Natural killer cell treated with Interleukin-12 subunit alpha and Interleukin-12 subunit beta and Interleukin-15 and Interleukin-18, amount 100 ng/mL, for 72 hours (primary cell): ENCODE measurements at places on chromosomes 1 and 21. TPM values are rescaled to one million over a fixed set of nuclear protein-coding genes. Genes with fewer than 3 reads are reported as not detected.
A peak's percentile ranks its signal among the peaks of the same experiment; 100 is the strongest.

The PPIE gene
- 61.2 TPM for total RNA-seq

The FALEC gene
- total RNA-seq: not detected

- H3K4me3 ChIP-seq: no peak overlapping the region
- no peak overlapping the region for H3K27ac ChIP-seq
- peaks cover 5% of the 10 kb centered on the region for H3K27me3 ChIP-seq
- DNase-seq: no peak
- no peaks in the 10 kb centered on the region for H3K36me3 ChIP-seq
- H3K4me1 ChIP-seq: no peaks in the 10 kb centered on the region
Measured at GRCh38 chr1:166139735-166140134, 27.1 kb downstream of the FAM78B start.

GRCh38 chr1:234932511-234933430 lies 195.9 kb downstream of the TOMM20 start:
- H3K27ac ChIP-seq: peak overlapping the region; percentile 76
- peaks cover 42% of the 10 kb centered on the region for H3K4me1 ChIP-seq
- no peaks in the 10 kb centered on the region for H3K36me3 ChIP-seq
- DNase-seq: no peak
- H3K27me3 ChIP-seq: no peaks in the 10 kb centered on the region

The TBCE gene
- total RNA-seq: 40.9 TPM

GRCh38 chr1:229945795-229946194 lies 121.2 kb upstream of the GALNT2 start:
- H3K36me3 ChIP-seq: no peaks in the 10 kb centered on the region
- H3K4me3 ChIP-seq: no peak overlapping the region
- no peaks in the 10 kb centered on the region for H3K4me1 ChIP-seq

DNA sequence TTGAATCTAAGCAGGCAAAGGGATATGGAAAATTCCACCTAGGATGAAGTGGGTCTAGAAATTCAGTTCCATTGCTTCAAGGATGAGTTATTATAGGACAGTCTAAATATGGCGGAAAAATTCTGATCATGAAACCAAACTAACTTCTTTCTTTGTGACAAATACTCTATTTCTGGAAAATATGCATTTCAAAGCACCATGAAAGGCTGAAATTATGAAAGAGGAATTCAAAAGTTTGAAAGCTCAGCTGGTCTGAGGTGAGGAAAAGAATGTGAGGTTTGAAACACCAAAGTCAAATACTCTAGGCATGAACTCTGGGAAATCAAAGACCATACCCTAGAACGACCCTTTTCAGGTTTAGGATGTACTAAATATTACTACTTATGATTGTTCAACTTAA lies 36.4 kb upstream of the COL11A1 start:
- DNase-seq: no peak
- H3K4me1 ChIP-seq: no peaks in the 10 kb centered on the region
- H3K27ac ChIP-seq: no peak overlapping the region

The CD101 gene
- total RNA-seq: 2.3 TPM

The FCGR1A gene
- total RNA-seq: 0.93 TPM

GRCh38 chr1:109838838-109839240 lies 71.8 kb upstream of the CSF1 start:
- no peak for DNase-seq
- no peaks in the 10 kb centered on the region for H3K4me1 ChIP-seq
- peaks cover 6% of the 10 kb centered on the region for H3K36me3 ChIP-seq
- no peak overlapping the region for H3K27ac ChIP-seq

DNA sequence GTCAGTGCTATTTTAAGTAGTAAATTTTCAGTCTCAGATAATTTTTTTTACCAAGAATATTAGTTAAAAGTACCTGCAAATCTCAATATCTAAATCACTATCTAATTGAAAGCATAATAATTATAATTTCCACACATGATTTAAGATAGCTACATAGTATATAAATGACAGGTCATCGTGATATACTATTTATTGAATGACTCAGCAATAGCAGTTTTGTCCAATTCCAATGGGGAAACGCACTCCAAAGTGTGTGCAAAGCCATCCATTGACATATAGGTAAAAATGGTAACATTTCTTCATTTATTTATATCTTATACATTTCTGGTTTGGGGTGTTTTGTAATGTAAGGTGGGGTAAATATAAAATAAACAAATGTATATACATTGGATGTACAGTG lies 19.5 kb downstream of the ADGRL4 start:
- no peaks in the 10 kb centered on the region for H3K36me3 ChIP-seq
- no peak overlapping the region for H3K27ac ChIP-seq
- DNase-seq: no peak
- no peaks in the 10 kb centered on the region for H3K4me1 ChIP-seq

The CASP9 gene
- 18.0 TPM for total RNA-seq

- H3K27me3 ChIP-seq: no peaks in the 10 kb centered on the region
- no peak for DNase-seq
- H3K36me3 ChIP-seq: peaks cover 6% of the 10 kb centered on the region
- no peak overlapping the region for H3K27ac ChIP-seq
- H3K4me1 ChIP-seq: peaks cover 6% of the 10 kb centered on the region
Measured at GRCh38 chr1:95246511-95246910, 12.5 kb downstream of the RWDD3 start.

DNA sequence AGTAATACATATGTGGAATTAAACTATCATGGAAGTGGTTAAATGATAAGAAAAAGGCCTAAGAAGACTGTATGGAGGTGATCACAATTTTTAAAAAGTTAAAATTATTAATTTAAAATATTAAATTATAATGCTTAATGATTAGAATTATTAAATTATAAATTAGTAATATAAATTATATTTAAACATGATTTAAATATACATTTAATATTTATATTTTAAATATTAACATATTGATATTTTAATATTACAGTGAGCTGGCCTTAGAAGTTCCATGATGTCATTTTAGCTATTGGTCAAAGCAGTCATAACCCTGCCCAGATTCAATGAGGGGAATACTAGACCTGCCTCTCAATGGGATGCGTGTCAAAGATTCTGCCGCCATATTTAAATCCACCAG lies 281.2 kb downstream of the PRDM2 start:
- no peak overlapping the region for H3K27ac ChIP-seq
- no peak overlapping the region for H3K4me3 ChIP-seq
- no peaks in the 10 kb centered on the region for H3K36me3 ChIP-seq
- DNase-seq: no peak
- no peaks in the 10 kb centered on the region for H3K4me1 ChIP-seq

The TSPEAR gene
- not detected for total RNA-seq

GRCh38 chr21:42496120-42496838 lies at the start of gene RSPH1:
RSPH1 (minus strand) TSS chr21:42496224; CDS start chr21:42496186, 38 bp downstream.
- H3K27ac ChIP-seq: peak within 1 kb of the TSS; percentile 85
- no peaks in the 10 kb centered on the region for H3K36me3 ChIP-seq
- H3K4me1 ChIP-seq: peaks cover 11% of the 10 kb centered on the region
- H3K4me3 ChIP-seq: peak within 1 kb of the TSS; percentile 88

DNA sequence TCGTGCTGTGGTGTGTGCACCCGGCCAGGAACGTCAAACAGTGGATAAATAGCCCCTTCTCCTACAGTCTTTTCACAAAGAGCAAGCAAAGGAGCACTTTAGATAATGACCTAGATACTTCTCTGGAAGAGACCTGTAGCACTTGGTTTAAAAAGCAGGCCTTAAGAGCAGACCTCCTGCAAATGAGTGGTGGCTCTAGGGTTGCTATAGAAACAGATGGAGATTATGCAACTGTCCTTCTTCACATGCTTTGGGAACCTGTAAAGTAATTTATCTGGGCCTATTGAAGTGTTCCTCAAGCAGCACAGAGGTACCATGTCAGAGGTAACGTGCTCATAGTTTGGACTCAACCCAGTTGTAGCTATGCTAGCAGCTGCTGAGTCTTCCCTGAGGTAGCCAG lies 208.2 kb upstream of the KIAA0040 start:
- no peak overlapping the region for H3K27ac ChIP-seq
- H3K4me3 ChIP-seq: no peak overlapping the region
- no peaks in the 10 kb centered on the region for H3K36me3 ChIP-seq
- peaks cover 19% of the 10 kb centered on the region for H3K27me3 ChIP-seq
- DNase-seq: no peak
- no peaks in the 10 kb centered on the region for H3K4me1 ChIP-seq

DNA sequence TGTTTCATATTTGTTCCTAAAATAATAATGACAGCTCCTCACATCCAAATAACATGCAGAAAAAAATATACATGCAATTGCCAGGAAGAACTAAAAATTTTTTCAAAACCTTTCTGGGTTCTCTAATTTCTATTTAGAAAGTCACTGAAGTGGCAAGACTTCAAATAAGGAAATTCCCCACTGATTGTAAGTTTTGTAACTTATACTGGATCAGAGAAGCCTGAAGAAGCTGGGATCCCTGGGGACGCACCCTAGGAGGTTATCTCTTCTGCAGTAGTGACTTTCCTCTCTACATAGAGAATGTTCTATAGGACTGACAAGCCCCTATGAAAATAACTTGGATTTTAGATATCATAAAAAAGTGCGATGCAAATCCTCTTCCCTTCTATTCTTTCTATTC lies 182.6 kb downstream of the MRPL39 start:
- no peak for DNase-seq
- H3K4me1 ChIP-seq: peaks cover 64% of the 10 kb centered on the region
- peaks cover 9% of the 10 kb centered on the region for H3K36me3 ChIP-seq
- H3K27ac ChIP-seq: peak overlapping the region; percentile 66

DNA sequence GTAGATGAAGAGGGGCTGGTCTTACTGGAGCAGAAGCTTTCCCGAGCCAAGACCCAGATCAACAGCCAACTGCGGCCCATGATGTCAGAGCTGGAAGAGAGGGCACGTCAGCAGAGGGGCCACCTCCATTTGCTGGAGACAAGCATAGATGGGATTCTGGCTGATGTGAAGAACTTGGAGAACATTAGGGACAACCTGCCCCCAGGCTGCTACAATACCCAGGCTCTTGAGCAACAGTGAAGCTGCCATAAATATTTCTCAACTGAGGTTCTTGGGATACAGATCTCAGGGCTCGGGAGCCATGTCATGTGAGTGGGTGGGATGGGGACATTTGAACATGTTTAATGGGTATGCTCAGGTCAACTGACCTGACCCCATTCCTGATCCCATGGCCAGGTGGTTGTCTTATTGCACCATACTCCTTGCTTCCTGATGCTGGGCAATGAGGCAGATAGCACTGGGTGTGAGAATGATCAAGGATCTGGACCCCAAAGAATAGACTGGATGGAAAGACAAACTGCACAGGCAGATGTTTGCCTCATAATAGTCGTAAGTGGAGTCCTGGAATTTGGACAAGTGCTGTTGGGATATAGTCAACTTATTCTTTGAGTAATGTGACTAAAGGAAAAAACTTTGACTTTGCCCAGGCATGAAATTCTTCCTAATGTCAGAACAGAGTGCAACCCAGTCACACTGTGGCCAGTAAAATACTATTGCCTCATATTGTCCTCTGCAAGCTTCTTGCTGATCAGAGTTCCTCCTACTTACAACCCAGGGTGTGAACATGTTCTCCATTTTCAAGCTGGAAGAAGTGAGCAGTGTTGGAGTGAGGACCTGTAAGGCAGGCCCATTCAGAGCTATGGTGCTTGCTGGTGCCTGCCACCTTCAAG lies 57.3 kb downstream of the LAMC2 start:
- H3K27me3 ChIP-seq: peaks cover 22% of the 10 kb centered on the region
- no peaks in the 10 kb centered on the region for H3K4me1 ChIP-seq
- no peak for DNase-seq
- no peaks in the 10 kb centered on the region for H3K36me3 ChIP-seq

DNA sequence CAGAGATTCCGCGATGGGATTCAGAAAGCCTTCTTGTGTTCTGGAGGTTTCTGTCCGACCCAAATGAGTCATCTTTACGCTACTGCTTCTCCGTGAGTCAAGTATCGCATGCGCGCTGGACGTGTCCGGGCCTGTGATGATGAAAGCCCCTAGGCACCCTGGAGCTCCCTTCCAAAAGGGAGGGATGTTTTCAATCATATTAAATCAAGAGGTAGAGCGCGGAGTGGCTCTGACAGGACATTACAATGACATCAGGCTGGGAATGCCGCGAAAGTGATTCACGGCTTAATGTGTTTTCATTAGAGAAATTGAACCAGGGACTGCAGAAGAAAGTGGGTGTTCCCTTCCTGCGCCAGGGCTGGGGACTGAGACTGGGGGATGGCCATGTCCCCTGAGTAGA lies 48.5 kb downstream of the AJAP1 start:
- no peaks in the 10 kb centered on the region for H3K4me1 ChIP-seq
- H3K36me3 ChIP-seq: no peaks in the 10 kb centered on the region
- no peaks in the 10 kb centered on the region for H3K27me3 ChIP-seq
- DNase-seq: no peak
- no peak overlapping the region for H3K27ac ChIP-seq

- no peak for DNase-seq
- H3K27me3 ChIP-seq: no peaks in the 10 kb centered on the region
- H3K27ac ChIP-seq: no peak overlapping the region
Measured at GRCh38 chr1:182817802-182818201, 21.3 kb upstream of the DHX9 start.

The FAM131C gene
- total RNA-seq: not detected
